ENCODE measurements at places on chromosomes 6 and 20.

DNA sequence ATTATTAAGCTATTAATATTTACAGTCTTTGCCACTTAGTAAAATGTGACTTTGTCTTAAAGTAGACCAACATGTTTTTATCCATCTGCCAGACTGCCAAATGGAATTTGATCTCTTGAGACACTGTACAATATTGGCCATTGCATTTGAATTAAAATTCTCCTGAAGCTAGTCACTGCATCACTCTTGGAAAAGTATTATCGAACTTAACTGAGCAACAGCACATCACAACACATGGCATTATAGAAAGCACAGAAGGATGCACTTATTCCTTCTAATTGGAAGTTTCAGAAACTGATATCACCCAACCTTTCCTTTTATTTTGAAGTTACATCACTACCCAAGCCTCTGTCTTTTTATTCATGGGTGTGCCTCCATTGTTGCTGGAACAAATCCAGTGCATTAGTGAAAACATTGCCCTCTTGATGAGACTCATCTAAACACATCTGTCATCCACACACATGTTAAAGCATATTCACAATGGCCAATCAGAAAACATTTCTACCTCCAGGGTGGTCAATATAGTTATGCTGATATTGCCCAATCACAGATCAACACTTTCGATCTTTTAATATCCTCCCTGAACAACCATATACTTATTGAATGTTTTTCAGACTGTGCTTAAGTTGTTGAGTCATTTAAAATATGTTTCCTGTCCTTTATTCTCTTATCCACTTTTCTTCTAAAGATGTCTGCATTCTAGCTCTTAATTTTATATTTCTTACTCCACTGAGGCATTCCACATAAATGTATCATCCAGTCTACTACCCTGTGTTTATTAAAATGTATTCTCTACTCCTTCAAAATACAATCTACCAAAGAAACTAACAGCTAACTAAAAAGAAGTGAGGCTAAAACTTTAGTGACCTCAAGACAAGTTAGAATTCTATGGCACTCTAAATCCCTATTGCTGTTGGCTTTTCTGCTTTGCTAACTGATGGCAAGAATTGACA lies 535.0 kb downstream of the RFPL4B start:
- DNase-seq: no peak

- no peak for DNase-seq
Observed at GRCh38 chr20:25254986-25255680, 7.2 kb downstream of the PYGB start.

DNA sequence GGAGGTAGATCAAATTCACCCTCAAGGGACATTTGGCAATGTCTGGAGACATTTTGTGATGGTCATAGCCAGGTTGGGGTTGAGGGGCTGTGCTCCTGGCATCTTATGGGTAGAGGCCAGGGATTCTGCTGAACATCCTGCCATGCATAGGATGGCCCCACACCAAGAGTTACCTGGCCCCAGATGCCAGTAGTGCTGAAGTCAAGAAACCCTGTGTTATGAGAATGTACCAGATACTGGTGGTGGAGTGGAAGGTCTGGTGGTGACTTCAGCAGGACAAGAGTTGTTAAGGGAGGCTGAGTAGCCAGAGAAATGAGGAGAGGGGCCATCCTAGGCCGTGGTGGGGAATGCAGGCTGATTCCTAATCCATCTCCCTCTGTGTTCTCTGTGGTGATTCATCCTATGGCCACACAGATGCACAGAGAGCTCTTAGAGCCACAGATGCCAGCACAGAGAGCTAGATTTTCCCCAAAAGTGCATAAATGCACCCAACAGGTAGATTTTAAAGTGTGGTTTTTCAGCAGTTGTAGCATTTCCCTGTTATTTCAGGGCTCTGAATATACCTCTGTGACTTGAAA lies 43.6 kb downstream of the CDYL start:
- DNase-seq: no peak

GRCh38 chr20:33653218-33653899 lies 8.8 kb upstream of the C20orf144 start:
- no peak for DNase-seq

DNA sequence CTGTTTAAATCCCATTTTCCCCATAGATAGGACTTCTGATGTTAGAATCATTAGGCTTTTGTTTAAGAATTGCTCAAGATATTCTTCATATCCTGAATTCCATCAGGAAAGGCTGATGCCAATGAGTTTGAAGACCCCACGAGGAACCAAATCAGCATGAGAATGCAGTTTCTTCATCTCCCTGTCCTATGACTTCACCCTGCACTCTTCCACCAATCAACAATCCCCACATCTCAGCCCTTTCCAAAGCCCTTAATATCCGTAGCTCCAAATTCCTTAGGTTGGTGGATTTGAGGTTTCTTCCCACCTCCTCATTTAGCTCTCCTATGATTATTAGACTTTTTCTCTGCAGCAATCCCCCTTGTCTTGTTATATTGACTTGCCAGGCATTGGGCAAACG lies 88.3 kb upstream of the PRND start:
- no peak for DNase-seq

- no peak for DNase-seq
Observed at GRCh38 chr6:130185658-130186057, 37.1 kb downstream of the SAMD3 start.

DNA sequence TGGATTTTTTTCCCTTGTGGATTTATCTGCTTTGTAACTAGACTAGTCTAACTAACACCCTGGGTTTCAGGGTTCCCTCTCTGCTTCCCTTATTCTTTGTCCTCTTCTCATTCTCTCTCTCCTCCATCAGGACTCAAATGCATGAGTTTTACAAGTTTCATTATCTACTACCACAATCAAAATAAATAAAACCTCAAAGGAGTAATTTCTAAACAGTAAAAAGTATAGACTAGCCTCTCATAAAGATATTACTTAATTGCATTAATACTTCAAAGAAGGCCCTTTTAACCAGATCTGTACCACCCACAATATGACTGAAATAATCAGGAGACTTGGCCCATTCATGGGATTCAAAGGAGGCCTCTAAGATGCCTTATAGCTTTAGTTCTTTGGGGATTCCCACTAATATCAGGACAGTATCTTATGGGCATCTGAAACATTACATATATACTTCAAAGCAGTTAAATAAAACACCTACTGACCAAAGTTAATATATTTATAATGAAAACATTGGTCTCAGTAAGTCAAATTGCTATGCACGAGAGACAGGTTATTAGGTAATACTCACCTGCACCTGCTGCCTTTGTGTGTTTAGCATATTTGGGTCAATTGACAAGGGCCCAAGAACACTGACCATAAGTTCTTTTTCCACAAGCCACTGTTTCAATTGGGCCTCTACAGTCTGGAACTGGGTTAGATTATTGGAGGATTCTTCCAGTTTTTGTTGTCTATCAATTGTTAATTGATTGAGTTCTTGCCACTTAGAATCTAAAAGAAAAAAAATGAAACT lies 85.7 kb downstream of the DST start:
- no peak for DNase-seq

DNA sequence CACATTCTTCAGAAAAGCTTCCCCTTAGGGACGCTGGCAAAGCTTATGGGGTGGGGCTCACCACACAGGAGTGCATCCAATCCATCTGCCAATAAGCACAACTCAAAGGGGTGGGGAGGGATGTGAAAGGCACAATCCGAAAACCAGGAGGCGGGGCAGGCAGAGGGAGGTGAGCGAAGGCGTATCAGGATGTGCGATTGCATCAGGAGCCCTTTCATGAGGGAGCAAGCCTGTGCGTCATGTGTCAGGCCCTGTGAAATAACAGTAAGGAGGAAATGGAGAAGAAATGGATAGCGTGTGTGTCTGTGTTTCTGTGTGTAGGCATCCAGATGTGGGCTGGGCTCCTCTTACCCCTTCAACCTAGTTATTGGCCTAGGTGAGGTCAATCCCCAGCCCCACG lies 382.4 kb upstream of the CDH4 start:
- no peak for DNase-seq

DNA sequence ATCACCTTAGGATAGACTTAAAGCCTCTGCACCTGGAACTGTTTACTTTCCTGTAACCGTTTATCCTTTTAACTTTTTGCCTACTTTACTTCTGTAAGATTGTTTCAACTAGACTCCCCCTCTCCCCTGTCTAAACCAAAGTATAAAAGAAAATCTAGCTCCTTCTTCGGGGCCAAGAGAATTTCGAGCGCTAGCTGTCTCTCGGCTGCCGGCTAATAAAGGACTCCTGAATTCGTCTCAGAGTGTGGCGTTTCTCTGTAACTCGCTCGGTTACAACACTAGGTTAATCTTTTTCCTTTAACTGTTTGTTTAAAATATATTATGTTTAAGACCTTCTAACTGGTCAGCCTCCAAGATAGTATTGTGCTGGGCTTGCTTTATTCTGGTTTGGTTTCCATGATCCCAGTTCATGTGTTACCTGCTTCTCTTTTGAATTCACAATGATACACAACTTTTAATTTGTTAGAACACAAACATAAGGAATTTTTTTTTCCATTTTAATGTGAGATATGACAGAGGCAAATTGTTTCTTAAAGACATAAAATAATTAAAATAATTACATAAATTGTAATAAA lies 8.7 kb upstream of the NQO2 start:
- no peak for DNase-seq

GRCh38 chr6:163754866-163755265 lies 340.3 kb downstream of the QKI start:
- no peak for DNase-seq

- no peak for DNase-seq
Observed at GRCh38 chr6:156379392-156380289, 397.5 kb upstream of the ARID1B start.

DNA sequence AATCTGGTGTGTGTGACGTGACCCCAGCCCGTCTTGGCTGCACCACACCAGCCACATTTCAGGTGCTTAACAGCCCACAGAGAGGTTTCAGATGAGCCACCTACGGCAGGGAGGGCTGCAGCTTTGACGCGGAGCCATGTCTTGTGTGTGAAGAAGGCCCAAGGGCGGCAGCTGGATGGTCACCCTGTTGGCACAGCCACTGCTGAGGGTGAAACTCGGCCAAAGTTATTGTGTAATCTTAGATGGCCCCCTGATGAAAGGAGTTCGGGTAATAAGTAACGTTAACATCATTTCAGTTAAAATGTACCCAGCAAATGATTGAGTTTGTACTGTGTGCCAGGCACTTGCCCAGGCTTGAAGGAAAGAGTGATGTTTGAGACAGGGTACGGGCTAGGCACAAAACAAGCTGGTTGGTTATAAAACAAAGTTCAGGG lies 97.2 kb downstream of the SSR1 start:
- DNase-seq: no peak

GRCh38 chr20:54477191-54477955 lies 2.0 kb downstream of the DOK5 start:
- no peak for DNase-seq

- no peak for DNase-seq
Observed at GRCh38 chr6:125312478-125312877, 10.7 kb upstream of the HDDC2 start.

GRCh38 chr6:143441680-143442545 lies 8.6 kb downstream of the ADAT2 start:
- no peak for DNase-seq

DNA sequence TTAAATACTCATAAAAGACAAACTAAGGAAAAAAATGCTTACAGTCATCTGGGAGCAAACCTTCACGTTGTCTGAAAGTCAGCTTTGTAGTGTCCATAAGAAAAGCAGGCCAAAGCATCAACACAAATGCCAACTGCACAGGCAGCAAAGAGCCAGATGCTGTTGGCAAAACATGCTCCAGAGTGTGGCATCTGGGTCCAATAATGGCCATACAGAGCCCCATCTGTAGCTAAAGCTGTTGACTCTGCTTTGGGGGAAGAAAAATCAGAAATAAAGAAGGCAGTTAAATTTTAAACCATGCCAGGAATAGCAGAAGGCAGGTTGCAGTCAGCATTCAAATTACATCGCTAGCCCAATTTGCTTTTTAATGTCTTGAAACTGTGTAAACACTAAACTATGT lies 776.3 kb downstream of the EYS start:
- DNase-seq: no peak

- no peak for DNase-seq
Observed at GRCh38 chr6:148608199-148608951, 138.5 kb upstream of the UST start.

DNA sequence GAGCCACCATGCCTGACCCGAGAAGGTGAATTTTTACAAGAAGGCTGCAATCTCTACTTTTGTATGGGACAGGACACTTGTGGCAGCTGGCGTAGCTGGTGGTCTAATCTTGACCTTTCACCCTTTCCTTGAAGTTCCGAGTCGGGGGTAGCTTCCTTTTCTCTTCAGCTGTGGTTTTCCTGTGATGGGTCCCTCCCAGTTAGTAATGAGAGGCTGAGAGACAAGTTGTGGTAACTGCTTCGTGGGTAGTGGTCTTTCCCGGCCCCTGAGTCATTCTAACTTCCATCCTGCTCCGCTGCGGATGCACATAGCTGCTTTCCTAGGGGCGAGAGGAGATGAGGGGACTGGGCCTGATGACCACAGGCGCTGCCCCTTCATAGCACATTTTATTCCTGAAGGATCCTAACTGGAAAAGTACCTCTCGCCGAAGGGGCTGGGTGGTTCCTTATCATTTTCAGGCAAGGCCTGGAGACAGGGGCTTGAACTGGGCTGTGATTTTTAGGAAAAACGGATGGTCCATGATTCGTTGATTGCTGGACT lies 3.1 kb downstream of the SYNJ2 start:
- no peak for DNase-seq

GRCh38 chr6:51578994-51579393 lies 508.4 kb downstream of the PKHD1 start:
- no peak for DNase-seq

DNA sequence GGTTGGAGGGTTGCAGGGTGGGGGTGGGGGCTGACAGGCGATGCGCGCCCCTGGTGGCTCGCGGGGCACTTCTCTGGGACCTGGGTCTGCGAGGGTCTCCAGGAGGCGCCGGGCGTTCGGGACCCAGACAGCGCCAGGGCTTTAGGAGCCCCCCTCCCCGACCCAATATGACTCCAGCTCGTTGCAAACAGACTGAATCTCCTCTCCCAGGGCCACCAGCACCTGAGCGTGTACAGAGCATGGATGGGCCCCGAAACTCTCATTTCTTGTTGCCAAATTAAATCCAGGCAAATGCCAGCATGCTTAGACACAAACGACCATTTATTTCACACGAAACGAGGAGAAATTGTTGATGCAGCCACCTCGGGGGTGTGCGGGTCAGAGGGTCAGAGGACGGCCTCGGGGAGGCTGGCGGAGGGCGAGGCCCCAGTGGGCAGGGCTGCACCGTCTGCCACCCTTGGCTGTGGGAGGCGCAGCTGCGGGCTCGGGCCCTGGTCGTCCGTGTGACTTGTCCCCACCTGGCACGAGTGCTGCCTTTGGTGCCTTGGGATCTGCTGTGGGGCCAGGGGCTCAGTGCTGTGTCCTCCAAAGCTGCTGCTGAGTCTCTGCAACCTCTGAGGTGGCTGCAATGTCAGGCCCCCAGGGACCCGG lies 20.9 kb upstream of the GATA5 start:
- peak; percentile 32 for DNase-seq

- no peak for DNase-seq
Observed at GRCh38 chr20:22462975-22463914, 121.1 kb downstream of the FOXA2 start.

DNA sequence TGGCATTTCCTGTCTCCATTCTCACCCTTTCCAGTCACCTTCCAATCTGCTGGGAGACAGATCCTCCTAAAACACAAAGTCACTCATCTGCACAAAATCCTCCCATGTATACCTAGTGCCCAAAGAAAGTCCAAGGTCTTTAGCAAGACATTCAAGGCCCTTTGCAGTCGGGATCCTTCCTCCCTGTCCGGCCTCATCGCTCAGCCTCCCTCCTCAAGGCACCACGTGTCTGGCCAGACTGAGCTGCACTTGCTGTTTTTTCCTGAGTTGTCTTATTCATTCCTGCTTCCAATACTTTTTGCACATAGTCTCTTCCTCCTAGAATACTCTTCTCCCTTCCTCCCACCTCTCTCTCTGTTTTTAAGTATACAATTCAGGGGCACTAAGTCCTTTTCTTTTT lies 1.4 kb downstream of the TRIM15 start:
- no peak for DNase-seq
